Putamen (tissue), 1 donor: ENCODE measurements at places on chromosomes 11 and 22.

DNA sequence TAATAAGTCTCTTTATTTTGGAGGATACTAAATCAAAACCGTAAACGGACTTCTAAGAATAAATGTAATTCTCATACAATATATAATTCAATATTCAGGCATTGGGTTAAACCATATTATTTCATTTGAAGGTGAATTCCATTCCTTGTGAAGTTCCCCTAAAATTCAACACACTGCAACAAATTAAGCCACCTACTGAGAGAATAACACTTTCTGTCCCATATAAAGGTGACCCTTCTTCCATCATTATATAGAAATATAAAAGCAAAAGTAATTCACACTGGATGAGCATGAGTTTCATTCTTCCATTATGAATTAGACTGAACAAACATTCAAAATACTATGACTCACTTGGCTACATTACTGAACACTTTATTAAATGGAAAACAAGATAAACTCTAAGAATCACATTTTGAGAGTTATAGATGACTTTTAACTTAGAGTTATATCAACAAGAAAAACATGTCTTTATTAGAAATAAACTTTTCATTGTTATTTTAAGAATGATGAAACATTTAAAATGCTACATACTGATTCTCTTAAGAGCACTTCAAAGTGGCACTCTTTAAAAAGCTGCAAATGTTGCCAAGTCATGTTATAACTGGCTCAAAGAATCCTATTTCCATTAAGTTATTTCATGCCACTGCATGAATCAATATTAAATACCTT is 2.8 kb downstream of the SESN3 start:
- no peak for DNase-seq

DNA sequence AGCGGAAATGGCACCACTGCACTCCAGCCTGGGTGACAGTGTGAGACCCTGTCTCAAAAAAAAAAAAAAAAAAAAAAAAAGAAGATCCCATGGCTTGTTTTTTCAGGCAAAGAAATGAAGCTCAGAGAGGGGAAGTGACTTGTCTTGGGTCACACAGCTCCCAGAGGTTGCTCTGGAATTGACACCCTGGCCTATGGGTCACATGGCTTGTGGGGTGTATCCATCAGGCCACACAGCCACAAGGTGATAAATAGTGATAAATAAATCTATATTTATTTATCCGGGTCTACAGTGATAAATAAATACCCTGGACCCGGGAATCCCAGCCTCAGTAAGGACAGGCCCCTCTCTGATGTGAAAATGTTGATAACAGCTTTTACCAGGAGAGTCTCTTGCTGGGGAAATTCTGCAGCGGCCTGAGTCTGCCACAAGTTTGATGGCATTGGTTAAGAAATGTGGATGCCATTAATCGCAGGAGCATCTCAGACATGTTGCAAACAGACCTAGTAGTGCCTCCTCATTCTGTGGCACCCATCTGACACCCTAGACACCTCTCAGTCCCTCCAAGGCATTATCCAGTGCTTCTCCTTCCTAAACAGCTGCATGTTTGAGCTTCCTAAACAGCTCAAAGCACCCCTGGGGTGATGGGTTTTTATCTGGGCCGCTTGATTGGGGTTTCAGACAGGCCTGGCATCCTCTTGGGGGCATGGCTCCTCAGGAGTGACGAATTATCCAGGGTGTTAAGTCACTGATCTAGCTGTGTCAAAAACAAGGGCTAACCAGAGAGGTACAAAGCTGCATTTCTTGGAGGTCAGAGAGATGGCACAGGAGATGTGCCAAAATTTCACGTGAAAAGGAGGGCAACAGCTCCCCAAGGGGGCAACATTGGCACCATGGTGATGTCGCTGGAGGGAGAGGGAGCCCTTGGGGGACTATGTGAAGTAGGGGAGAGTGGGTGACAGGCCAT is 1.9 kb upstream of the EMID1 start:
- no peak for DNase-seq

DNA sequence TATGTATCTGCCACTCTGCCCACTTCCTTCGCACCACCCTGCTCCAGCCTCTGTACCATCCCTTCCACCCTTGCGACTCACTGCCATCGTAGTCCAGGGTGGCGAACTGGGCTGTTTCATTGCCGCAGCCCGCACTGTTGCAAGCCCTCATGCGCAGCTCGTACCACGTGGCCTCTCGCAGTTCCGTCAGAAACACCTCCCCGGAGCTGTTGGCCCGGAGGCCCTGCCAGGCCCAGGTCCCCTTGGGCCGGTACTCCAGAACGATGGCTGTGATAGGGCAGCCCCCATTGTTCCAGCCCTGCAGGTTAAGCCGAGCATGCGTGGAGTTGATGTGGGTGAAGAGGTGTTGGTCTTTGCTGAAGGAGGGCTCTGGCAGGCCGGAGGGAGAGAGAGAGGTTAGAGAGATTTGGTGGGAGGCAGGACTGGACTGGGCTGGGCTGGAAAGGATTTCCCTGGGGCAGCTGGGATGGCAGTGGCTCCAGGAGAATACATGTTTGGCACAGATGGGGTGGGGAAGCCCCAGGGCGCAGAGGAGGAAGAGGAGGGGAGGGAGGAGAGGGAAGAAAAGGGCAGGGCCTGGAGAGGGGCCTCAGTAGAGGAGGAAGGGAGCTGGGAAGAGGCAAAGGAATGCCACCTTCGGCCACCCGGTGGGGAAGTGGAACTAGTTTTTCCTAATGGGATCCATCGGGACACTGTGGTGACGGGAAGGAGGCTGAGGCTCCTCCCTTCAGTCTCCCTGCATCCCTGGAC is 109.6 kb downstream of the CEP164 start:
- DNase-seq = no peak

DNA sequence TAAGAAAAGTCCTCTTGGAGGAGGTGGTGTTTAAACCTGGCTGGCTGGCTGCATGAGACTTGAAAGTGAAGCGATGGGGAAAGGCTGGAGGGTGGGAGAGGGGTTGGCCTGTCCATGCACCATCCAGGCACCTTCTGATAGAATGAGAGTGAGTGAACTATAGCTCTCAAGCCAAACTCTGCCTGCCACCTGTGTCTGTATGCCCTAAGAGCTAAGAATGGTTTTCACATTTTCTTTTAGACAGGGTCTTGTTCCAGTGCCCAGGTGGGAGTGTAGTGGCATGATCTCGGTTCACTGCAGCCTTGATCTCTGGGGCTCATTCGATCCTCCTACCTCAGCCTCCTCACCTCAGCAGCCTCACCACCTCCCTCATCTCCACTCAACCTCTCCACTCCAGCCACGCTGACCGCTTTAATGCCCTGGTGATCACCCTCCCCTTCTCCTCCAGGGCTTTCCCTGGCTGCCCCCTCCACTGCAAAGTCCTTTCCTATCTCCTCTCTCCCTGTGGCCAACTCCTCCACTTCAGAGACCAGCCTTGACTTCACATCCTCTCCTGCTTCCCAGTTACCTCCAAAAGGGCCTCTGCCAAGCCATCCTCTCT is 38.3 kb upstream of the DKK3 start:
- no peak for DNase-seq

- no peak for DNase-seq
Measured at GRCh38 chr11:116579857-116580727, 192.7 kb downstream of the BUD13 start.

DNA sequence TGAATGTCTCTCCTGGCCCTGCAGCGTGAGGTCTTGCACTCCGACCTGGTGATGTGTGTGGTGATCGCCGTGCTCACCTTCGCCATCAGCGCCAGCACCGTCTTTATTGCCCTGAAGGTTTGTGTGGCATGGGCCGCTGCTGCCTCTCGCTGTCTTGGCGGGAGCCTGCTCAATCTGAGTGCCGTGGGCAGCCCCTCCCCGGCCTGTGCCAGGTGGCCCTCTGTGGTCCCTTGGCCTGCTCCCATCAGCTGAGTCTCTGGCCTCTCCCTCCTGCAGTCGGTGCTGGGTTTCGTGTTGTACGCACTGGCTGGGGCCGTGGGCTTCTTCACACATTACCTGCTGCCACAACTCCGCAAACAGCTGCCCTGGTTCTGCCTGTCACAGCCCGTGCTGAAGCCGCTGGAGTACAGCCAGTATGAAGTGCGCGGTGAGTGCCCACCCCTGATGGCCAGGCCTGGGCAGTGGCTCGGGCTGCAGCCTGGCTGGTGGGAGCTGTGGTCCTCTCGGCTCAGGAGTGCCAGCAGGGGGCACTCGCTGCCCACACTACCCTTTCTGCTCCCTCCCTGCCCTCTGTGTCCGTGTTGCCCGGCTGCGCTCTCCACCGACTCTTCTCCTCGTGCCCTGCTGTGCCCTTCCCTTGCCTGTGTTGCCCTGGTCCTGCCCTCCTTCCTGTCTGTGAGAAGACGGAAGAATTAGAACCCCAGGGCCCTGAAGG is 10.2 kb downstream of the PCNX3 start:
- no peak for DNase-seq

GRCh38 chr11:1122664-1123002 is 35.1 kb upstream of the MUC5AC start:
- DNase-seq = no peak

DNA sequence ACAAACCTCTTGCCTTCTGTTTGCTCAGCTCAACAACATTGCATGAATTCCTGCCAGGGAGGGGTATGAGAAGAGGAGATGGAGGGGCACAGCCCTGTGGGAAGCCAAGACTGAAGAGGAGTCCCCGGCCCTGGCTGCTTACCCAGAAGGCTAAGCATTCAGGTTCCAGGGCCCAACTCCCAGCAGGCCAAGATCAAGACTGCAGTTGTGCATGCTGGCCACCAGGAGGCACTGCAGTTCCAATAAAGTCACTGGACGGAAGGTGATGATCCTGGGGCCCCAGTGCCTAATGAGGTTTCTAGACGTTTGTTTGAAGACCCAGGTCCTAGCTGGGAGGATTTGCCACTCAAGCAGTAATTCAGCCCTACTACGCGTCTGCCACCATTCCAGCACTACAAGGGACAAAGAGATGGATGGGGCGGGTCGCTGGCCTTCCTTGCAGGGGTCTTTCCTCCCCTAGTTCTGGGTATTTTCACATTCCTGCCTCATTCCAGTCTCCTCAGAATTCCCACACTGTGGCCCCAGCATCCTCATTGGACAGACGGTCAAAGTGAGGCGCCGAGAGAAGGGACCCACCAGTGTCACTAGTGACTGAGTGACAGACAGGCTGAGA is 23.6 kb downstream of the ALX4 start:
- DNase-seq = peak; percentile 9

- DNase-seq = peak; percentile 78
Measured at GRCh38 chr11:65498042-65498726, 661 bp upstream of the MALAT1 start.

GRCh38 chr22:47355388-47355725 is 592.9 kb downstream of the TBC1D22A start:
- no peak for DNase-seq

DNA sequence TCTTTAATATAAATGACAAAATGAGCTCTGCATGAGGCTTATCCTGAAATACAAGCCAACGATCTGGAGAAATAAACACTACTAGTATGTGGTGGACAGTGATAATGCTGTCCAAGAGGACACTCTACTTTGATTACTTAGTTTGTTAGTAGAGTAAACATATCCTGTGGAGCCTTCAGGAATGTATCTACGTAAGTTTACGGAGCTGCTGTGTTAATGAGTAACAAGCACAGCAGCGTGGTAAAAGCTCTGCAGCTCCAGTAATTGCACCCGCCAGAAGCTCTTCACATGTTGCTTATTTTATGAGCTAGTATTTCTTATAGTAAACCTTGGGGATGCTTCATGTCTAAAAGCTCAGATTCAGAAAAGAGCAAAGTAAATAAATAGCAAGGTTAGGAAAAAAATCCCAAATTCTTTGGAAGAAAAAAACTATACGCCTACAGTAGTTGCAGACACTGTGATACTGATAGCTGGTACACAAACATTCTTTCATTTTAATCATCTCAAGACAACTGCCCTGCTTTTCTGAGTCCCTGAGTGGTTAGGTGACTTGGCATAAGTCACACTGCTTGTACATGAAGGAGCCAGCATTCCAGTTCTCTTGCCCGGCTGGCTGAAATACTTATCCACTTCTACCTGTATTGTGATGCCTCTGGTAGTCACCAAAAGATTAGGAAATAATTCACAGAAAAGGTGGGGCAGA is 32.7 kb upstream of the CCDC34 start:
- no peak for DNase-seq

GRCh38 chr11:77204754-77205466 is 76.9 kb downstream of the MYO7A start:
- no peak for DNase-seq
